ENCODE measurements at places on chromosomes 2 and 18. TPM values are rescaled to one million over a fixed set of nuclear protein-coding genes. Genes with fewer than 3 reads are reported as not detected.

DNA sequence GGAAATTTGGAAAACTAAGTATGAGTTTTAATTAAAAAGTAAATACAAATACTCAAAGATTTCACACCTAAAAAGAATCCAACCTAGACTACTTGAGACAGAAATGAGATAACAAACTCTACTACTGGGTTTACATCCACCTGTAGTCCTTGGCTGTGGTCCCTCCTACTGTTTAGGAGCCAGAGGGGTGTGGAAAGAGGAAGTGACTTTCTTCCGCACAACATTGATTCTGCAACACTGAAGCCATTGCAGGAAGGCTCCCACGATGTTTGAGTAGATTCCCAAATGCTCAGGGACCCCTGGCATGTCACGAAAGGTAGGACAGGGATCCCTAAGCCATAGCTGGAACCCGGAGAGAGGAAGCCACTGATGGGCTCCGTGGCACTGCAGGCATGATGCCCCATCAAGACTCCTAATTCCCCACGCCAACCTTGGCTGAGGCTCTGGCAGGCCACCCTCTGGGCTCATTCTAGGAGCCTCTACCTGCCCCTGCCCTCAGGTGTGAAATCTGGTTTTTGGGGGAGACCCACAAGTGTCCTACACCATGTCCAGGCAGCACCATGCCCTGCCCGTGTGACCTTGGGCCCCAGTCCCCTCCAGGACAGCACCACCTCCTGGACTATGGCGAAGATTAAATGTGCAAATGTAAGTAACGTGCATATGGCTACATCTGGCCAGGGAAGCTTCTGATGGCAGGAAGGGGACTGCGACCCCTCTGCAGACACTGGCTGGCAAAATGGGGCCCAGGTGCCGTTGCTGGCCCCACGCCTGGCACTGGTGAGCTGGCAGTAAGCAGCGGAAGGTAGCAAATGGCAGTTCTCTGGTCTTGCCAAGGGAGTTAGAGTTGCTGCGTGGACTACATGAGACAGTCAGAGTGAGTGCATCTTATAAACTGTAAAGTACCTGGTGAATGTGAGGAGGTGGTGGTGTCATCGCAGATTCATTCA is 38.2 kb upstream of the MAL start:
- DNase-seq = no peak

LGALSL gene
- polyA plus RNA-seq = 0.72 TPM

CD8B2 gene
- 10.2 TPM for polyA plus RNA-seq

GRCh38 chr2:96131152-96131812 is 7.0 kb downstream of the ASTL start:
- no peak for DNase-seq

DNA sequence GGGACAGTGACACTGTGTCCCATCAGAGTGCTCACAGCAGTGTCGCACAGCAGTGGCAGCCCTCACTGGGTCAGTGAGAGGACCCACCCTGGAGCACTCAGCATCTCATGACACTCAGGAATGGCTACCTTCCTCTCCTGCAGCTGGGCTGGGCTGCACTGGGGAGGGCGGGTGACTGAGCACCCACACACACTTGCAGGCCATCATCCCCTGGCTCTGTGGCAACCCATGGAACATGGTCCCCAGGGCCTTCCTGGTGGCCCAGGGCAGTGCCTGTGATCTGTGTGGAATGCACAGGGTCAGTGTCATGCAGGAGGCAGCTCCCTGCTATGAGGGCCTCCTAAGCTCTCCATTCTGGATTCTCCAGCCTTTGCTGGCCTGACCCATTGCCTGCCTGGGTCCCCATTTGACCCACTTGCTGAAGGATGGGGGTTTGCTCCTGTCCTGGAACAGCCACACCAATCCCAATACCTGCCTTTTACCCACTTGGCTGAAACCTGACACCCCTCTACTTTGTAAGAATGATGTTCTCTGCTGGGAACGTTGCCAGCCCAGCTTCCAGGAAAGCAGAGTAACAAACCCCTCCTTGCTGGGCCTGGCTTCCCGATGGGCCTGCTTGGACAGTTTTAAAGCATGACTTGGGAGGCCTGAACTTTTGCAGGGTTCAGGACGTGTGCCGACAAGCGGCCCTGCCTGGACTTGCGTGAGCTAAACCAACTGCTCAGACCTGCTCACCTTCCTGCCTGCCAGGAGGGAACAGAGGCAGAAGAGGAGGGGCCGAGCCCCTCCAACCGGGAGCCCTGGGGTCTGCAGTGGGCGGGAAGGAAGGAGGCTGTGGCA is 13.7 kb downstream of the HS6ST1 start:
- no peak for DNase-seq

GRCh38 chr2:169110916-169111315 is 41.6 kb downstream of the DHRS9 start:
- DNase-seq = no peak

CCDC148 gene
- polyA plus RNA-seq = not detected

GRCh38 chr2:230899287-230899686 is 25.8 kb downstream of the GPR55 start:
- DNase-seq = no peak

KHK gene
- 6.5 TPM for polyA plus RNA-seq

ARHGAP25 gene
- polyA plus RNA-seq = 200 TPM

- DNase-seq = no peak
Observed at GRCh38 chr2:125254010-125254409, 1228.9 kb downstream of the CNTNAP5 start.

DNA sequence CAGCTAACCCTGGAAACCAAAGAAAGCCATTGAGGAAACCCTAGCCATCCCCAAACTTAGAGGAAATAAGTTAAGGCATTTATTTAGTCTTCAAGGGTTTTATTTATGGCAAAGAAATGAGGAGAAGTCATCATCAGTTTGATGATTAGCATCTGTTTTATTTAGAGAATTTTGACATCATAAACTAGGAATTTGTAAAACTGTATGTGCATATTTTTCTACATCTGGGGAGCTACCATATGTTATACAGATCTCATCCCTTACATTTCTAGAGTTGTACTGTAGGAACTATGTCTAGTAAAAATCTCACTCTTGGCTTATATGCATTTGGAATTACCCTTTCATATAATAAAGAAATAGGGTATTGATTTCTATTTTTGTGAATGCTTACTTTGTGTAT is 48.7 kb downstream of the FMNL2 start:
- no peak for DNase-seq

DNA sequence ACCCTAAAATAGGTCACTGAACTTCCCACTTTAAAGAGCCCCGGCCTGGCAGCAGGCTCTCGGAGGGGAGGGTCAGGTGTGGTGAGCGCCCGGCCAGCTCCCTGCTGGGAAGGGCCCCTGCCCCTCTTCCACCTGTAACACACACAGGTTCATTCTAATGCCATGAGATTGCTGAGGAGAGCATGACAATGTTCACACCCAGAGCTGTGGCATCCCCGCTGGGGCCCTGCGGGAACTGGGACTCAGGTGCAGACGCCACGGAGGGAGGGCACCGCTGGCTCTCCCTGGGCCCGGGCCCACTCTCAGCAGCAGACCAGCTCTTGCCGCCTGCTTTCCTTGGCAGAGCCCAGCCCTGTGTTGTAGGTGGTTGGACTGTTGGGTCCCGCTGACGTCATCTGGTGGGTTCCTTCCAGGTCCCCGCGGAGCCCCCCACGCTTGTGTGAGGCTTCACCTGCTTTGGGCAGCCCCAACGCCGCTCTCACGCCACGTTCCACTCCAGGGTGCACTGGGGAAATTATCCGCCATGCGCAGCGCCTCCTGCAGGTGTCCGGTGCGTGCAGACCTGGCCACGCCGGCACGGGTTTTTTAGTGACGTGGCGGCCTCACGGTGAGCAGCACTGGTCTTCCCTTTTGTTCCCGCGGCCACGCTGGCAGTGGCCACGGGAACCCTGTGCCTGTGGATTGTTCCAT is 50.4 kb upstream of the KCNG2 start:
- DNase-seq = no peak

- DNase-seq = no peak
Observed at GRCh38 chr2:190979906-190980629, 33.9 kb downstream of the STAT1 start.

CCDC74A gene
- 0.69 TPM for polyA plus RNA-seq

GRCh38 chr2:157492189-157492773 is 48.4 kb upstream of the CYTIP start:
- DNase-seq = peak; percentile 46

DNA sequence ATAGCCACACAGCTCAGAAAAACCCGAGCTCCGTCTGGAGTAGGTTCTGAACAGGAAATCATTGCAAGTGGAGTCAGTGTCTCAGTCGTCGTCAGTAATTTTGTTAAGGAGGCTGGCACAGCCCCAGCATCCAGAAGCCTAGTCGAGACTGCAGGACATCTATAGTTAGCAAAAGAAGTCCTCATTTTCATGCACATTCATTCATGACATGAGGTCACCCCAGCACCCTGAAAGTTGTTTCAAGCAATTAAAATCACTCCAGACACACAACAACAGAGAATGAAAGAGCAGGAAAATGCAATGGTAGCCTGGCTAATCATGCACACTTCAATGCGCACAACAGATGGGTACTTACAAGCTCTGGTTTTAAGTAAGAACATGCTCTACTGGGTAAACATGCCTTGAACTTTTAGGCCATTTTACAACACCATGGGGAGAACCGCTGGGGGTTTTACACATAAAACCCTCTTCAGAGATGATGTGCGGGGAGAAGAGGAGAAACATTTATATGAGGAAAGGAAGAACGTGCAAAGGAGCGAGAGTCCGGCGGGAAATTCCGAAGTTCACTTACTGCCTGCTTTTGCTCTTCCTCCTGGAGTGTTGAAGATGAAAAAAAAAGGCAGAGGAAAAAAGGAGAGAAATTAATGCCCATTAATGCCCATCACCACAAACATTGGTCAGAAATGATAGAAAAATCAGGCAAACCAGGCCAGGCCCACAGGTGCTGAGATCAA is 77.4 kb upstream of the DNMT3A start:
- DNase-seq = no peak

GRCh38 chr2:590214-591175 is 86.7 kb downstream of the TMEM18 start:
- no peak for DNase-seq

Measured in CD8-positive, alpha-beta memory T cell (primary cell).